ENCODE measurements at places on chromosomes 13 and 19.

GRCh38 chr13:106096661-106097092 lies 438.8 kb downstream of the EFNB2 start:
- DNase-seq = no peak

DNA sequence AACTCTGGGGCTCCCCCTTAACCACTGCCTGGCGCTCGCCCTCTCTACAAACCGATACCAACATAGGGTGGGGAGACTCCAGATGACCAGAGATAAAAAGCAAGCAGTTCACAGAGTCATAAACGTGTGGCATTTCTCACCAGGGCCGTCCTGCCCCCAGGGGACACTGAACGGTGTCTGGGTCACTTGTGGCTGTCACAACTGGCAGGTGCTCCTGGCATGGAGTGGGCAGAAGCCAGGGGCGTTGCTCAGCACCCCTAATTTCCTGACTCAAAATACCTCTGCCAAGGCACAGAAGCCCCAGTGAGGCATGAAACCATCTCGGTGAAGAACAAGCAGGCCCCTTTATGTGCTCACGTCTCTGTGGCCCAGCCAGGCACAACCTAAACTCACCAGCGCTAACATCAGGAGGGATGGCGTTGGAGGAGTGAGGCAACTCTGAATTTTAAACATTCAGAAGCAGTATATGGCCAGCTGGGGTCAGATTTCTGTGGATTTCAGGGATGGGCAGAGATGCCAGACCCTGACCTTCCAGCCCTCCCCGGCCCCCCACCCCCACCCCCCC lies 1.8 kb downstream of the PIP5K1C start:
- DNase-seq = no peak

GRCh38 chr13:81907787-81908372 lies 1567.0 kb upstream of the SPRY2 start:
- no peak for DNase-seq

DNA sequence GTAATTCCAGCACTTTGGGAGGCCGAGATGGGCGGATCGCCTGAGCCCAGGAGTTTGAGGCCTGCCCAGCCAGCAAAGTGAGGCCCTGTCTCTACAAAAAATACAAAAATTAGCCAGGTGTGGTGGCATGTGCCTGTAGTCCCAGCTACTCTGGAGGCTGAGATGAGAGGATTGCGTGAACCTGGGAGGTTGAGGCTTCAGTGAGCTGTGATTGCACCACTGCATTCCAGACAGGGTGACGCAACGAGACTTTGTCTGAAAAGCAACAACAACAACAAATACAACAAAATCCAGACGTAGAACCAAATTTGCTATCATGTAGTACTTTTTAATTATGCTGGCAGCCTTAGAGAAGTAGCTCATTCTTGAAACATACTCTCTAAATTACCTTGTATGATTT lies 277.1 kb downstream of the KLF5 start:
- no peak for DNase-seq

GRCh38 chr13:34469196-34469986 lies 472.7 kb upstream of the NBEA start:
- no peak for DNase-seq

DNA sequence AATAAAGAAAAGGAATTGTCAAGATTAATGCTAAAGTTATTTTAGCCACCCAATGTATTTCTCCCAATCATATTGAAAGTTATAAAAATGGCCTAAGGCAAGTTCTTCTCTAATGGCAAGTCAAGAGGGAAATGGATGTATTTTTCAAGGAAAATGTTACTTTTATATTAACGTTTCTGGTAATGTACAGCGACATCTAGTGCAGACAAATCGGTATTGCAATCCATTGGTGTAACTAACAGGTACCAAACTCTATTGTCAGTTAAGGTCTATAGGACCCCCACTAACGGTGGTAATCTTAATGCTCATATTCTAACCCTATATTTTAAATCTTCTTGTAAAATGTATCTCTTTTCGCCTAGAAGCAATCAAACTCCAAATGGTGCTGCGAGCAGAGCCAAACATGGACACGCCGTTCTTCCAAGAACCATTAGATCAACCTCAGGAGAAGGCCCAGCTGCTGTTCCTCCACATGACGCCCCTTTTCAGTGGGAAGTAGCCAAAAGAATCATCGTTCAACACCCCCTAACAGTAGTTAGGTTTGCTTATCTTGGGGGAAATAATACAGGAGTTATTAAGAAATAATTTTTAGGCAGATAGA lies 98.5 kb upstream of the PABPC3 start:
- DNase-seq = no peak

- no peak for DNase-seq
Observed at GRCh38 chr13:99828123-99828522, 143.4 kb downstream of the ZIC5 start.

GRCh38 chr13:109740121-109740520 lies 46.3 kb downstream of the IRS2 start:
- DNase-seq = no peak

DNA sequence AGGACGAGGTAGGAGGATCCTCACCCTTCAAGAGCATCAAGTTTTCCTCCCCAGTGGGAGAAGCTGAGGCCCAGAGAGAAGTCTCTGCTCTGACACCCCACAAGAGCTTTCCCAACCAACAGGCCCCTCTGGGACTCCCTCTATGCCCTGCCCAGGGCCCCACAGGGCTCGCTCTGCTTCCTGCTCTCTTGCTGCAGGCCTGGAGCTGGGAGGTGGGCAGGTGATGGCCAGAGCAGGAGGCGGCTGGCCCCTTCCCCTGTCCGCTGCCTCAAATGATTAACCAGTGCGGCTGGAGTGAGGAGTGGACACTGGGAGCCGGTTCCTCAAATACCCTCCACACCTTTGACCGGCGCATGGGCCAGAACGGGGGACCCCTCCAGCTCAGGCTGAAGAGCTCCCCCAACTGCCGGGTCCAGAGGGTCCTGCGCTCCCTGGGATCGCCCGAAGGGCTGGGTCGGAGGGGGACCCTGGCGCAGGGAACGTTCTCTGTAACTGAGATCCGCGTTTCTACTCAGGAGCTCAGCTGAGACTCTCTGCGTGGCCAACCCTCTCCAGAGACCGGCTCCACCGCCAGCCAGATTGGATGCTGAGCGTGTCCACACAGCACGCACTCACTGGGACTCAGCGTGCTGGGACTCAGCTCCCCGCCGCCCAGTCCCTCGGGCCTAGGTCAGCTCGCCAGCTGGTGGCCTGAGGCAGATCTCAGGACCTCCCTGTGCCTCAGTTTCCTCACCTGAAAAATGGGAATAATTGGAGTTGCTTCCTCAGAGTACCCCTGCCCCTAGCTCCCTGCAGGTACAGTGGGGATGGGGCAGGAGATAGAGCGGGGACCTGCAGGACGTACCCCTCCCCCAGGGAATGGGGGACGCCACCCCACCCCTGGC lies 6.7 kb upstream of the ONECUT3 start:
- DNase-seq = no peak

DNA sequence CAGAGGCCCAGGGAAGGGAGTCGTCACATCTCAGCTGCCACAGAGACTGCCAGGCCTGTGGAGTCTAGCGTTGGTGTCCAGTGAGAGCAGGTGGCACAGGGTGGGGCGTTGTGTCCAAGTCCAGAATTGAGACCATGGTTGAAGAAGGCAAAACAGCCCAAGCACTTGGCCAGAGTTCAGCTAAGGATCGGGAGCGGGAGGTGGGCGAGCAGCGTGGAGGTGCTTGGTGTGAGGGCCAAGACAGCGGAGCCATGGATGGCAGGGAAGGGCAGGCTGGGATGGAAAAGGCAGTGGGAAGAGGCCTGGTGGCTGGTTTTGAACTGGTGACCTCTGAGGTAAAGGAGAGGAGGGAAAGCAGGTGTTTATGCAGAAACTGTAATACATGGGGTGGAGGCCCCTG lies 8.0 kb downstream of the IGFLR1 start:
- DNase-seq = no peak

DNA sequence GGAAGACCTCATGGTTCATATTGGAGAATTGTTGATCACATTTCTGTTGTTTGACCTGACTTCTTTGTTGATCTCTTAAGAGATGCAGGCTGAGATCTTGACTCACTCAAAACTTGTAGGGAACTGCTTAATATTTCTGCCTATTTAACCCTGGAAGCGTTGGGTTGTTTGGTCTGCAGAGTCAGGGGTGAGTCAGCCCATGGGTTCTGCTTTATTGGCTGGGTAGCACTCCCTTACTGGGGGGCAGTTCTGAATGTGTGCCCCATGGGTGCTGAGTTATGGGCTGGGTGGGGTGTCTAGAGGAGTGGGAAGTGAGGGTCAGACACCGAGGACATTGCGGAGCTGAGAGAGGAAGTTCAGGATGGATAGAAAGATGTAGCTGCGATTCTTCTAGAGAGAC lies 87.9 kb downstream of the LRCH1 start:
- DNase-seq = no peak

DNA sequence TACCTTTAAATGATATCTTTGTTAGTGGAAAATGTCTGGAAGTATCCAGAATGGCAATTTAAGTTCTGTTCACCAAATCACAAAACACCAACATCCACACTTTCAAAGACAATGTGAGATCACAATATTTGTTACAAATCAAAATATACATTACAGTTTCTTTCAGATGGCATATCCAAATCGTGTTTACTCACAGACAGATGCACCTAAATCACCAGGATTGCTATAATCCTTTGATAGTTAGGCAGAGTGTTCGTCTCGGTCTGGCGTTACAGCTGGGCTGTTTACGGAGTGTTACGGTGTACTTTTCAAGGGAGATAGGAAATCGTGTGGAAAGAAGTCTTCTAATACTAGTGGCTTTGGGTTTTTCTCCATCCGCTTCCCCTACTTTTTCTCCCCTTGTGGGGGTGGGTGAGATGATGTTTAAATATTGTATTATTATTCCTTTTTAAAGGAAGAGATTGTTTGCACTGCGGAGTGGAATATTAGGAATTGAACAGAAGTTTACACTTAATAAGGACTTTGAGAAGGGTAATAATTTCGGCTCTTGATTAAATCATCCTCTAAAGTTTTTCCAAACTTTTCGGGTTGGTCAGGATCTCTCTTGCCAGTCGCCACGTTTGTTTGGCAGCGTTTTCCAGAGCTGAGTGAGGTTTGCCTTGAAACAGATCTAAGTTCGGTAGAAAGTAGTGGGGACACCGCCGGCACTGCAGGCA lies 1.8 kb downstream of the MAB21L1 start:
- DNase-seq = no peak

GRCh38 chr19:20271215-20271926 lies 104.4 kb downstream of the ZNF486 start:
- no peak for DNase-seq

GRCh38 chr13:48275507-48275906 lies 28.0 kb upstream of the RB1 start:
- no peak for DNase-seq

DNA sequence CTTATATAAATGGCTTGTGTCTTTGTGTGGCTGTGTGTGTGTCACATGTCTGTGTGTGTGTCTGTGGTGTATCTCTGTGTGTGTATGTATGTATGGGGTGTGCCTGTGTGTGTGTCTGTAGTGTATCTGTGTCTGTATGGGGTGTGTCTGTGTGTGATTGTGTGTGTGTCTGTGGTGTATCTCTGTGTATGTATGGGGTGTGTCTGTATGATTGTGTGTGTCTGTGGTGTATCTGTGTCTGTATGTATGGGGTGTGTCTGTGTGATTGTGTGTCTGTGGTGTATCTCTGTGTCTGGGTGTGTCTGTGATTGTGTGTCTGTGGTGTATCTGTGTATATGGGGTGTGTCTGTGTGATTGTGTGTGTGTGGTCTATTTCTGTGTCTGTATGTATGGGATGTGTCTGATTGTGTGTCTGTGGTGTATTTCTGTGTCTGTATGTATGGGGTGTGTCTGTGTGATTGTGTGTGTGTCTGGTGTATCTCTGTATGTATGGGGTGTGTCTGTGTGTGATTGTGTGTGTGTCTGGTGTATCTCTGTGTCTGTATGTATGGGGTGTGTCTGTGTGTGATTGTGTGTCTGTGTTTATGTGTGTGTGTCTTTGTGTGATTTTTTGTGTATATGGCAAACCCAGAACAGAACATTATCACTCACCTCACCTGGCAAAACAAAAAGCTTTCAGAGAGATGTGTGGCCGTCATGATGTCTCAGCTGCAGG lies 56.1 kb upstream of the MCF2L start:
- DNase-seq = no peak

DNA sequence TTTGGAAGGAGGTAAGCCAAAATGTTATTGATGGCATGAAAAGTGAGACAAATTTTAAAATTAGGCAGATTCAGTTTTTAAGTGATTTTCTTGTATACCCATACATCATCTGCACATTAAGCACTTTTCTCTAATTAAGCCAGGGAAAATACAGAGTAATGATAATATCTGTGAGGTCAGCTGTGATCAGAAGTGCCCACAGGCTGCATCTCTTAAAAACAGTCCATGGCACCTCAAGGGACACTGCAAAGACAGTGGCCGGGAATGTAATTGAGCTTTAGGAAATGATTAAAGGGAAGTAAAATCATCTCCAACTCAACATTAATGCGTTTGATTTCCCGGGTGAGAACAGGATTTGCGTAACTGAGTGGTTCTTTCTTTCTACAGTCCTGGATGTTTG lies 2.0 kb downstream of the COL4A1 start:
- DNase-seq = no peak

- no peak for DNase-seq
Observed at GRCh38 chr19:17081672-17082630, 6.4 kb downstream of the MYO9B start.

DNA sequence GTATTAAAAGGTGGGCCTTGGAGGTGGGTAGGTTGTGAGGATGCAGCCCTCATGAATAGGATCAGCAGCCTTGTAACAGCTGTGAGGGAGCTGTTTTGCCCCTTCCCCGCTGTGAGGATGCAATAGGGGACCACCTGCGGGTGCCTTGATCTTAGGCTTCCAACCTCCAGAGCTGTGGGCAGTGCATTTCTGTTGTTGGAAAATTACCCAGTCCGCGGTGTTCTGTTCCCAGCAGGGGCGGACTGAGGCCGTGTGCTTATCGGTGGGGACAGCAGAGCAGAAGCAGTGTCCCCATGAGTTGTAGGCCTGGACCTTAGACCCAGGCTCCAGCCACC lies 54.8 kb upstream of the TEX29 start:
- DNase-seq = no peak

DNA sequence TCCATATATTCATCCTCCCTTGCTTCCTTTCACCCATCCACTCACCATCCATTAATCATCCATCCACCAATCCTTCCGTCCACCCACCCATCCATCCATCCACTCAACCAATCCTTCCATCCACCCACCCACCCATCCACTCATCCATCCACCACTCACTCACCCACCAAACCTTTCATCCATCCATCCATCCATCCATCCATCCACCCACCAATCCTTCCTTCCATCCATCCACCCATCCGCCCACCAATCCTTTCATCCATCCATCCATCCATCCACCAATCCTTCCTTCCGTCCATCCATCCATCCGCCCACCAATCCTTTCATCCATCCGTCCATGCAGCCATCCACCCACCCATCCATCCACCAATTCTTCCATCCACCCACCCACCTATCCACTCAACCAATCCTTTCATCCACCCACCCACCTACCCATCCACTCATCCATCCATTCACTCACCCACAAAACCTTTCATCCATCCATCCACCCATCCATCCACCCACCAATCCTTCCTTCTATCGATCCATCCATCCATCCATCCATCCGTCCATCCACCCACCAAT lies 3.0 kb downstream of the SBK3 start:
- DNase-seq = no peak
